ENCODE measurements at places on chromosomes 6 and 20.

- no peak for DNase-seq
Measured at GRCh38 chr6:8075185-8075584, 11.0 kb upstream of the BLOC1S5 start.

DNA sequence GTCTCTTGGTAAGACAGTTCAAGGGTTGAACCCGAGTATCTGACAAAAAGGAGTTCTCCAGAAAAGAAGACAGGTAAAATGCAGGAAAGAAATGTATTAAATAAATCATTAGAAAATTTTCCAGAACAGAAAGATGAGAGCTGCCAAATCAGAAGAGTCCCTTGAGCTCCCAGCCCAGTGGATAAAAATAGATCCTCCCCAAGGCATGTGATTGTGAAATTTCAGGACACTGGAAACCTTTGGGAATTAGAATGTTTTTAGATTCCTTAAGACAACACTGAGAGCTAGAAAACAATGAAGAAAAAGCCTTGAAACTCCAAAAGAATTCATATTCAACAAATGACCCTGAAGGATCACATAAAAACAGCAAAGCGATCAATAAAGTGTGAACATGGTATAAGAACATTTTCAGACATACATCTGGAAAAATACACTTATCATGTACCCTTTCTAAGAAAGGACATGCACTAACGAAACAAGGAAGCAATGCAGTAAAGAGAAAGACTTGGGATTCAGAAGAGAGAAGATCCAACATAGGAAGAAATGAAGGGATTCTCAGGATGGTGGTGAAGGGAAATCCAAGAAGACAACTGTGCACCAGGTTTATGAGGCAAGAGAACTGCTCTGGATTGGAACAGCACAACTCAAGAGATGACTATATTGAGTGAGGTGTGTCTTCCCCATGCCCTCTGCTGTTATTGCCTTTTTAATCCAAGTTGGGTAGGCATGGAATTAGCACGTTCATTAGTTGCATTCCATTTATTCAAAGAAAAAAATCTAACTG lies 390.4 kb downstream of the SYNE1 start:
- no peak for DNase-seq

- no peak for DNase-seq
Measured at GRCh38 chr6:140872885-140873284, 1259.8 kb upstream of the GJE1 start.

- DNase-seq: no peak
Measured at GRCh38 chr6:150118627-150119026, 24.2 kb upstream of the PPP1R14C start.

DNA sequence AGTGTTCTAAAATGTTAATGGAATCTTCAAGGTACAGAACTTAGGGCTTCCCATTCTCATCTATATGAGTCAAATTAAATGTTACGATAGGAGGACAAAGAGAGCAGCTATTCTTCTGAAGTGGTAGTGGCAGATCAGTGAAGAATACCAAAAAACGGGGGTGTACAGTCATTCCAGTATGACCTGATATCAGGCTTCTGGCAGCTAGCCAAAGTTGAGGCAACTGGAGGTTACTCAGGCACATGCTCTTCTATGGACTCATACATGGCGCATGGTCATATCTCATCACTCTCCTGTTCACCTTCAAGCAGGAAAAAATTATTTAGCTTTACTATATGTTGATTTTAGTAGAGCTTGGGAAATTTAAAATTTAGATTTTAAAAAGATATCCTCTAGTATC lies 1608.8 kb downstream of the GRIK2 start:
- DNase-seq: no peak

DNA sequence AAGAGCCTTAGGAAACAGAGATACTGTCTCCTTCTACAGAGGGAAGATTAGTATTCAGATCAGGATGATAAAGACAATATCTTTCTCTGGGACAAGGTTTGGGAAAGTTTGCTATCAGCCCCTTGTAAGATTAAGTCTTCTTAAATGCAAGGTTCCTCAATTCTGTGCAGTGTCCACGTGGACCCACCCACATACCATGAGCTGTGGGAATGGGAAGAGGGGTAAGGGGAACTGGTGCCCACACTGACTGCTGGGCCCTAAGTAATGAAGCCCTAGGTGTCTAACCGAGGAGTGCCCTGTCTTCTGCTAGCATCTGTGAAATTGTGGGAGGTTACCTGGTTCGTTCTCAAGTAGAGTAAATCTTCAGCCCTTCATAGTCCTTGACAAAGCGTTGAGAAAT lies 5.8 kb upstream of the SSTR4 start:
- no peak for DNase-seq

DNA sequence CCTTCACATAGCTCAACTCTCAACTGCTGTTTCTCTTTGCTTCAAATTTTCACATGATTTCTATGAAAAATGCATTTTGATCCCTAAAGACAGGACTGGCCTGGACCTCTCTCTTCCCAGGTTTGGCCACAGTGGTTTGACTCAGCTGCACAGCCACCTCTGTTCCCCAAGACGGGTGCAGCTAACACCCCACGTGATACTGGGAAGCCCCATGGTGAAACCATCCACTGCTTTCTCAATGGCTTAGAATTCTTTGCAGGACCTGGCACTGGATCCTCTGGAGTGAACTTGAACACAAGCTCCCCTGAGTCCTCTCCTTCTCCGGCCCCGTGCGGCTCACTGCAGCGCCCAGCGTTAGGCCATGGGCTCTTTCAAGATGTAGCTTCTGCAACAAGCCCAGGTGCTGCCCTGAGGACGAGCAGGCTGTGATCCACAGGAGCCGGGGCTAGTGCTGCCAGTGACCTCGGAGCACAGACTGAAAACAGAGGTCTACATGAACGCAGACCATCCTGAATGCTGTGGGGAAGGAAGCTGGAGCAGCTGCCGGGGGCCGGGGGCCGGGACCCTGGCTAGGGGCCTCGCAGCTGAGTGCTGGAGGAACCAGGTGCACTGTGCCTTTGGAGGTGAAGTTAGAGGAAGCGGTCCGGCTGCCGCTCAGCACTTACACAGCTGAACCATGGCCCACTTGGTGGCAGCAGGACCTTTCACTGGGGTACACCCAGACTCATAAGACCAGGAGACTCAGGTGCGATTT lies 58.8 kb upstream of the MPC1 start:
- no peak for DNase-seq

DNA sequence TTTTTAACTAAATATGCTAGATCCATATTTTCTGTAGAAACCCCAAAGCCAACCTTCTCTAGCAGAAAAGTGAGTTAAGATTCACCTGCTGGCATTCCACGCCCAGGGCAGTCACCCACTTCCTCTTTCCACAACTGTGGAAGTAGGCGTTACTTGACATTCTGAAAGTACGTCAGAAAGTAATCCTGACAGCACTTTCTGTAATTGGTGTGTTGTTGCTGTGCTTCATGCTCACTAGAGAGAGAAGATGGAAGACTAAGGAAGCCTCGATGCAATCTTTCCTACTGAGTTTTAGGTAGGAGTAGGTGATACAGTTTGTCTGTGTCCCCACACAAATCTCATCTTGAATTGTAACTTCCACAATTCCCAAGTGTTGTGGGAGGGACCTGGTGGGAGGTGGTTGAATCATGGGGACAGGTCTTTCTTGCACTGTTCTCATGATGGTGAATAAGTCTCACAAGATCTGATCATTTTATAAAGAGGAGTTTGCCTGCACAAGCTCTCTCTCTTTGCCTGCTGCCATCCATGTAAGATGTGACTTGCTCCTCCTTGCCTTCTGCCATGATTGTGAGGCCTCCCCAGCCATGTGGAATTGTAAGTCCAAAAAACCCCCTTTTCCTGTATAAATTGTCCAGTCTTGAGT lies 101.1 kb downstream of the MAP3K7 start:
- DNase-seq: no peak

All from mesothelial cell of epicardium (in vitro differentiated cells).